CD4-positive, alpha-beta T cell (primary cell): ENCODE measurements at places on chromosomes 5 and 9. TPM values are rescaled to one million over a fixed set of nuclear protein-coding genes. Genes with fewer than 3 reads are reported as not detected.

- DNase-seq, result no peak
Measured at GRCh38 chr9:114285166-114285867, 37.6 kb upstream of the ORM1 start.

- no peak for DNase-seq
Measured at GRCh38 chr5:147512659-147513379, 3.0 kb upstream of the DPYSL3 start.

DNA sequence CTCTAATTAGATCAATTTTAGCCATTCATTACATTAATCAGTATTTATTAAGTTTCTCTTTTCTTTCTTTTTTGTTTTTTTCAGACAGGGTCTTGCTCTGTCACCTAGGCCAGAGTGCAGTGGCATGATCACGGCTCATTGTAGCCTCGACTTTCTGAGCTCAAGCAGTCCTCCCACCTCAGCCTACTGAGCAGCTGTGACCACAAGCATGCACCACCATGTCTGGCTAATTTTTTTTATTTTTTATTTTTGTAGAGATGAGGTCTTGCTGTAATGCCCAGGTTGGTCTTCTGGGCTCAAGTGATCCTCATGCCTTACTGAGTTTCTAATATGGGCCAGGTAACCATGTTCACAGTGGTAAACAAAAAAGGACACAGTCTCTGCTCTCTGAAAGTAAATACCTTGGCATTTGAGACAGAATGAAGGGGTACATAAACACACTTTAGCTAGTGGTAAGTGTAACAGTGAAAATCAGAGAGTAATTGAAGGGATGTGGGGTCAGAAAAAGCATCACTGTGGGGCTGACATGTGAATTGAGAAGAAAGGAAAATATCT, 336.3 kb downstream of the ADGRV1 start:
- DNase-seq, result no peak

COL15A1 gene
- total RNA-seq, result not detected

PRDM9 gene
- not detected for total RNA-seq

FAM53C gene
- 81.0 TPM for total RNA-seq

- no peak for DNase-seq
Measured at GRCh38 chr9:124140941-124141568, 116.7 kb upstream of the NEK6 start.

DNA sequence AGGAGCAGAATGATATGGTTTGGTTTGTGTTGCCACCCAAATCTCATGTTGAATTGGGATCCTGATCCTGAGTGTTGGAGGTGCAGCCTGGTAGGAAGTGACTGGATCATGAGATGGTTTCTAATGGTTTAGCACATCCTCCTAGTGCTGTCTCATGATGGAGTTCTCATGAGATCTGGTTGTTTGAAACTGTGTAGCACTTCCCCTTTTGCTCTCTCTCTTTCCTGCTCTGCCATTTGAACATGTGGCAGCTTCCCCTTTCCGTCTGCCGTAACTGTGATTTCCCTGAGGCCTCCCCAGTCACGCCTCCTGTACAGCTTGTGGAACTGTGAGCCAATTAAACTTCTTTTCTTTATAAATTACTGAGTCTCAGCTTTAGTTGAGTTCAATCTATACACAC, 756.8 kb upstream of the CDH6 start:
- no peak for DNase-seq

DNA sequence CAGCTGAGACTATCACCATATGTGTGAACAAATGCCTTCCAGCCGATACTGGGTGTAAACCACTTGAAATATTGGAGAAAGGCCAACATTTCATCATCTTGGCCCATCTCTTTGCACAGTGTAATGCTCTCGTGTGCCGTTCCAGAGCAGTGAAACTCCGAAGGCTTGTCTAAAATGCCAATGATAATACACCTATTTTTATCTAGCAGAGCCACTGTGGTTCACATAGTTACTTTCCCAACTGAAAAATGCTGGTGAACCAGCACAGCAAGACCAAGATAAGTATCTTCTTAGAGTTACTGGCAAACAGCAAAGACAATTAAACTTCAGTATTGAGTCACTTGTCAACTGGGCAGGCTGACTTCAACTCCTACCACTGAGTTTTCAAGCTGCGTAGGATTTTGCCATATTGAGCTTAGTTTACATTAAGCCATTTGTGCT, 379.9 kb upstream of the ACTBL2 start:
- no peak for DNase-seq

DNA sequence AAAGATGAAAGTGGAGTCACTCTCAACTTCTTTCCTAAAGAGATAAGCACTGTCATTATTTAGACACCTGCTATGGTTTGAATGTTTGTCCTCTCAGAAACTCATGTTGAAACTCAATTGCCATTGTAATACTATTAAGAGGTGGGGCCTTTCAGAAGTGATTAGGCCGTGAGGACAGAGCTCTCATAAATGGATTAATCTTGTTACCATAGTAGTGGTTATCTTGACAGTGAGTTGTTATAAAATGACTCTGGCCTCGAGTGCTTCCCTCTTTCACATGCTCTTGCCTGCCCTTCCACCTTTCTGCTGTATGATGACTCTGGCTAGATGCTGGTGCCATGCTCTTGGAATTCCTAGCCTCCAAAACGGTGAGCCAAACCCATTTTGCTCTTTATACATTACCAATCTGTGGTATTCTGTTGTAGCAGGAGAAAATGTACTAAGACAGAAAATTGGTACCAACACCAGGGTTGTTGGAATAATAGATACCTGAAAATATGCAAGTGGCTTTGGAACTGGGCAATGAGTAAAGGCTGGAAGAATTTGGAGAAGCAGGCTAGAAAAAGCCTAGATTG, 38.0 kb downstream of the GDA start:
- no peak for DNase-seq

DNA sequence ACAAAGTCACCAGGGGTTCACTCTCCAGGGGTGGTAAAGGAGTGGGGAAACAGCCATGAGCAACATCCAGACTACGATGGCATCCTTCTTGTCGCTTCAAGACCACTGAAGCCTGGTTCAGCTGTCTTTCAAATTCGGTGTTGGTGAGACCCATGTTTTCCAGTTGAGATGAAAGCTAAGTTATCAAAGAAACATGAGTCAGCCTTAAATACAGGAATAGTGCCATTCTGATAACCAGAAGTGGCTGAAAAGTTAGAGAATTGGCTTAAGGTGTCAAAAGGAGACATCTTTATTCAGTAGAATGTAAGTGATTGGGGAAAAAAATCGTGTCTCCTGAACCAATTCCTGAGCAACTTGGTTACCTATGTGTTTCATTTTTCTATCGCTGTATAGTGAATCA, 7.0 kb upstream of the CARD19 start:
- no peak for DNase-seq

QRFP gene
- total RNA-seq, result not detected

GHR gene
- total RNA-seq, result not detected

DNA sequence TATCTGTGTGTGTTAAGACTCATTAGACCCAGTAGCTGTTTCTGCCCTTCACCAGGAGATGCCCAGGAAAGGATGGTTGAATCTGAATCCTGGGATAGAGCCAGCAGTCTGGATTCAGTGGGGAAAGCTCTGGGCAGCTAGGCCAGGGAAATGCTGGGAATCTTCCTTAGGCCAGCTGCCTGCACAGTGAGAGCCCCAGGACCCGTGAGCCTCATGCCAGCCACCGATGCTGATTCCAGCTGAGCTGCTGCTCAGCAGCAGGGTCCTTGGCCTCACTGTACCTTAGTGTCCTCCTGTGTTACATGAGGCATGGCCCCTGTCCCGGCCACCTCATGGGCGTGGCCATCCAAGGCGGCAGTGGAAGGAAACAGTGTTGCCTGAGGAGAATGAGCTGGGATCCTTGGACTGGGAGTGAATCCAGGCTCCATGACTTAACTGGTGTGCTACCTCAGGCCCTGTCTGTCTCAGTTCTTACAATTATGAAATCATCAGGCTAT, 87.1 kb downstream of the AMBP start:
- no peak for DNase-seq

DNA sequence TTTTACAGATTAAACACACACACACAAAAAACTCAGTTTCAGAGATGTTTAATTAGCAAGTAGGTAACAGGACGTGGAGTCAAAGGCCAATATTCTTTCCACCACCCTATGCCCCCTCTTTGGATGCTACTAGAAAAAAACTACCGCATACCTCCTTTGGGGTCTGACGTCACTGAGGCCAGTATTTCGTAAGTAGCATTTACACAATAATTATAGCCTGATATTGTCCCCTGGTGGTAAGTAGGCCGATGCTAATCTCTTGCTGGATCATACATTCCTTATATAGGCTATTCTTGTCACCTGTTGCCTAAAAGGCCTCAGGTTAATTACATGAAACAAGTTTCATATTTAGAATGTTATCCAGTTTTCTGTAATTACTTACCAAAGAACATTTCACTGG, 21.0 kb upstream of the SMARCA2 start:
- no peak for DNase-seq

DNA sequence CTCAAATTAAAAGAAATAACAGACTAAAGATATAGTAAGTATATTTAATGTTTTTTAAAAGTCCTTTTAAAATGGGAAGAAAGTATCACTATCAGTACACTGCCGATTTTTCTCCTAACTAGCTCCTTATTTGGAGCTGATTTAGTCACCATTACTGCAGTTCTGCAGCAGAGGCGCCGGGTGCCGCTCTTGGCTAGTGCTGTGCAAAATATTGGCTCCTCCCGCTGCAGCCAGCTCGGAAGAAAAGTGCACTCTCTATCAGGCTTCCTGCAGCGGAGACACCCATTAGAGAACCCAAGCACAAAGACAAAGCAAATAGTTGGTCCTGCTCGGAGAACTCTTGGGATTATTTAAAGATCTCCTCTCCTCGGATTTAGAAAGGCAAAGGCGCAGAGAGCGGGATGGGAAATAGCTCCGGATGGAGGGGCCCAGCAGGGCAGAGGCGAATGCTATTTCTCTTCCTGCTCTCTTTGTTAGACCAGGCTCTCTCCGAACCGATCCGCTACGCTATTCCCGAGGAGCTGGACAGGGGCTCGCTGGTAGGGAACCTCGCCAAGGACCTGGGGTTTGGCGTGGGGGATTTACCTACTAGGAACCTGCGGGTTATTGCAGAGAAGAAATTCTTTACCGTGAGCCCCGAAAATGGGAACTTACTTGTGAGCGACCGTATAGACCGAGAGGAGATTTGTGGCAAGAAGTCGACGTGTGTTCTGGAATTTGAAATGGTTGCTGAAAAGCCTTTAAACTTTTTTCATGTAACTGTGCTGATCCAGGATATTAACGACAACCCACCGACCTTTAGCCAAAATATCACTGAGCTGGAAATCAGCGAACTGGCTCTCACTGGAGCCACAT, at the start of gene PCDHGB3:
Gene PCDHGB3 (plus strand): TSS at position 249 of the 855 bp plus-strand sequence. CDS start 153 bp downstream, at position 402.
- DNase-seq, result peak; percentile 7

- DNase-seq, result no peak
Measured at GRCh38 chr9:34572628-34573027, 16.9 kb downstream of the CNTFR start.

GRCh38 chr5:134651531-134651930, 2.9 kb downstream of the SEC24A start:
- DNase-seq, result no peak

IFNK gene
- not detected for total RNA-seq

DNA sequence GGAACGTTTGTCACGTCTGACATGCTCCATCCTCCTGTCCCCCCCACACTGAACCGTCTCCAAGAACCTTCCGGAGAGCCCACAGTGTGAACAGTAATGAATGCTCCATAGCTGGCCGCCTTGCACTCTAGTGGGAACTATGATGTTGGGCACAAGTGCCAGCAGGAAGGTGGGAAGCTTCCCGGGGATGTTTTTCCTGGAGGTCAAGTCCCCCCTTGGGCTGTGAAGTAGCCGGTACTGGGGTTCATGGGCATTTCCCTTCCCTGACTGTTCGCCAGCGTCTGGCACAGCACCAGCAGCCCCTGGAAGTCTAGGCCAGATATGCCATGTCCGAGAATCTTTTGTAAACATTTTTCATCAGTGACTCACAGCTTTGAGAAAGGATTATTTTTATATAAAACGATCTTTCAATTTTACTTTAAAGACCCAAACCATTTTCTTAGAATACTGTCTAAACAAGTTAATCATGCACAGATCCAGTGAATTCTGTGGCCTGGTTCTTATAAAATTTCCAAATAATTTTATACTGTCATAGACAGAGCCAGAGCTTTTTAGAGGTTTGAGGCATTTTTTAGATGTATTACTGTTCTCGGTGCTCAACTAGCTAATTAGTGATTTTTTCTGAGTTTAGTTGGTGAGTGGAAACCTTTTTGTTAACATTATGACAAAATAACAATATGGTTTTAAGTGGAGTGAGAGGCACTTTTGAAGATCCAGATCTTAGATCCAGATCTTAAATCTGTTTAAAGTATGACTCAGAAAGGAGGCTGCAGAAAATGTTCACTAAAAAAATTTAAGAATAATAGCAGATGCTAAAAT, 11.6 kb downstream of the ABL1 start:
- DNase-seq, result no peak

DNA sequence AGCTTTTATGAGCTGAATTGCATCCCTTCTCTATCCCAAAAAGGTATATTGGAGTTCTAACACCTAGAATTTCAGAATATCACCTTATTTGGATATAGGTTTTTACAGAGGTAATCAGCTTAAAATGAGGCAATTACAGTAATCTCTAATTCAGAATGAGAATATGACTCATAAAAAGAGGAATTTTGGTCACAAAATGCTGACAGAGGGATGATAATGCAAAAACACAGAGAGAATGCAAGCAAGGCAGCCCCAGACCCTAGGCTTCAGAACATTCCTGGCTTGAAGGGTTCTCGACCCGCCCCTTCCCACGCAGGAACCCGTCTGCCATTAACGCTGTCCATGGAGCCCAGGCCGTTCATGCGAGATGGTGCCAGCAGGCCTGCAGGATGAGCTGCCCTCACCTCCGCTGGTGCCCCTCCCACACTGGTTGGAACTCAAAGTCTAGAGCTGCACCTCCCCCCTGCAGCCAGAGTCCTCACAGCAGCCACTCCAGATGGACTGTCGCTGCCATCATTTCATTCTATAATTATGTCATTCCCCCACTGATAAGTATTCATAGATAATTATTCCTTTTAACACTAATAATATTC, 1173.4 kb upstream of the ACO1 start:
- peak; percentile 18 for DNase-seq

NPR3 gene
- total RNA-seq, result not detected

DNA sequence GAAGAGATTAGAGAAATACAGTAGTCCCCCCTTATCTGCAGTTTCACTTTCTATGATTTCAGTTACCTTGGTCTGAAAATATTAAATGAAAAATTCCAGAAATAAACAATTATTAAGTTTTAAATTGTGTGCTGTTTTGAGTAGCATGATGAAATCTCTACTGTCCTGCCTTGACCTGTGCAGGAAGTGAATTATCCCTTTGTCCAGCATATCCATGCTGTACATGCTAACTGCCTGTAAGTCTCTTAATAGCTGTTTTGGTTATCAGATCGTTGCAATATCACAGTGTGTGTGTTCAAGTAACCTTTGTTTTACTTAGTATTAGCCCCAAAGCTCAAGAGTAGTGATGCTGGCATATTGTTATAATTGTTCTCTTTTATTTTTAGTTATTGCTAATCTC, 11.2 kb upstream of the JAK2 start:
- no peak for DNase-seq

DNA sequence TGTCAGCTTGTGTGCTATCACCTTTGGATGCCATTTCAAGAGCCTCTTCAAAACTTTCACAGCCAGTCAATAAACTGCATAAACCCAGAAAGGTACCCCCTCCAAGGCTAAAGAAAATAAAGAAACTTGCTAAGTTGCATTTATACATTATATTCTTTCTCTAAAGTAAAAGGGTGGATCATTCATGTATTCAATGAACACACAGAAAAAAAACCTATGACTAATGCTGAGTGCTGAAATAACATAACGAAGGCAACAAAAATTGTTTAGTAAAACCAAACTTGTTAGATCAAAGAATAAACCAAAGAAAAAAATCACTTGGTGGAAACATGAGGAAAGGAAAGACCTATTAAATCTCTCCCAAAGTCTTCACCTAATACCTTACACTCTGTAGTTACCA, 15.2 kb downstream of the PANK3 start:
- DNase-seq, result no peak

- DNase-seq, result no peak
Measured at GRCh38 chr9:81374459-81375186, 314.7 kb downstream of the TLE1 start.
